ENCODE measurements at places on chromosomes 13 and 19.

DNA sequence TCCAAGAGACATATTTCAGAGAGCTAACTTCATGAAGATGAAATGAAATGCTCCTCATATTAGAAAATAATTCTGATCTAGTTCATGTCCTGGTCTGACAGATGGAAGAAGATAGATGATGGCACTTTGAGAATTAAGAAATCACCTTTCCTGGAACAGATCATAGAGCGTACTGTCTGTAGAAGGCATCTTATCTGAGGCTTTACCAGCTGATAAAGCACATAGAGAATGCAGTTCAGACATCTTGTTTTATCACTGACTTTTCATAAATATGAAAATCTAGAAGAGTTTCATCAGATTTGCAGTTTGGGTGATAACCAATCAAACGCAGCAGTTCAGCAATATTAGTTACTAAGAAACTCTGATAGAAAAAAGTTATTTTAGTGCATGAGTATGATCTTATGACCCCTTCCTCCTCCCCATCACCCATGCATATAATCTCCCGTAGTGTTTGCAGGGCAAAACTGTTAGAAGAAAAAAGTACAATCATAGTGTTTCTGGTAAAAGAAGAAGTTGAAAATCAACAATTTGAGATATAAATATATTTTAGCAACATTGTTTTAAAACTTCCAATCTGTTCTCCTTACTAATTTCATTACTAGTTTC lies 585.2 kb downstream of the PCDH9 start:
- no peak for DNase-seq

DNA sequence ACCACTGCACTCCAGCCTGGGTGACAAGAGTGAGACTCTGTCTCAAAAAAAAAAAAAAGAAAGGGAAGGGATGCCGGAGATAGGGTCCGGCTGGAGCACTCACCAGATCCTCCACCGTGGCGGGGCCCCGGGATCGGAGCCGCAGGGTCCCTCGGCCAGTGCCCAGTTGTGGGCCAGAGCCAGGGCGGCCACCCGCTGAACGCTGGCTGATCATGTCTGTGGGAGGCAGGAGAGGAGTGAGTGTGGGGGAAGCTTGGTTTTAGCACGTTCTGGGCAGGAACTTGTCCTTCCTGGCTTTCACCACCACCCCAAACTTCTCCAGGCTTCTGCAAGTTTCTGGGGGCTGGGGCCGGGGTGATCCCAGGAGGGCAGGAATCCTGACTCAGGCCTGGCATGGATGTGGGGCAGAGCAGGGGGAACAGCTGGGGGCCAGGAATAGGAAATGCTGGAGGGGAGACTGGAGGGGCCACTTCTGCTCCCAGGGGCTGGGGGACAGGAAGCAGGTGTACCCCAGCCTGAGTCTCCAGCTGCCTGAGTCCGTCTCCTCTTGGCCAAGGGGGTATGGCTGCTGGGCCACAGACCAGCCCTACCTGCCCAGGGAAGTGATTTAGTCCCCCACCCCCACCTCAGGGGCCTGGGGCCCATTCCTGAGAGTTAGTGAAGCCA lies 4.3 kb upstream of the PTGER1 start:
- DNase-seq: no peak

DNA sequence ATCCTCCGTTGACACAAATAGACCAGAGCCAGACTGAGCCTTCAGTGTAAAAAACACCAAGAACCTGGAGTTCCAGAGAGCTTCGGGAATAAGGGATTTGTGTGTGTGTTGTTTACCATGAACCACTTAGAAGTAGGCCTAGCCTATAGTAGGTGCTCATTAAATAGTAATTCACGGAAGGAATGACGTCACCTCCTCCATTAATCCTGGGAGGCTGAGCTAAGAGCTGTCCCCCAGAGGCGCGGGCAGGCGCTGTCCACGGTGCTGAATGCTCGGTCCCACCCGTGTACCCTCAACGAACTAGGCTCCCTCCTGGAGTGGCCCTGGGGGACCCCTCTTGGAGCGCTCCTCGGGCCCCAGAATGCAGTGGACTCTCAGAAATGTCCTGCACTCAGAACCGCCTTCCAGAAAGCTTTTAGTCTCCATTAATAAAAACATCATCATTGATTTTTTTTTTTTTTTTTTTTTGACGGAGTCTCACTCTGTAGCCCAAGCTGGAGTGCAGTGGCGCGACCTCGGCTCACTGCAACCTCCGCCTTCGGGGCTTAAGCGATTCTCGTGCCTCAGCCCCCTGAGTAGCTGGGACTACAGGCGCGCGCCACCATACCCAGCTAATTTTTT lies 6.5 kb downstream of the UNC13A start:
- peak; percentile 6 for DNase-seq

DNA sequence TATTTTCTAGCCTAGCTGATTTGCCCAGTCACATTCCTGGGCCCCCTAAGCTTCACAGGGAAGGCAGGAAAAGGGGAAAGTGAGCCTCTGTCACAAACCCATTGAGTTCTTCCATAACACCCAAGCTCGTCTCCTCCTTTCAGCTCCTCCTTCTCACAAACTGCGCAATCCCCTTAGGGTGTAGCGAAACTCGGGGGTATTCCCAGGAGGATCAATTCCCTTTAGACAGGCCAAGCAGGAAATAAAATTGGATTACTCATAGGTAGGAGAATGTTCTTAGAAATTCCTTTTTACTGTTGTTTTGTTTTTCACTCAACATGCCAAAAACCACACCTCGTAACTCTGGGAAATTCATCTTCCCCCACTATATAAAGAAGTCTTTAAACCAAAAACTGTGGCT lies 139.3 kb downstream of the IRS2 start:
- DNase-seq: no peak

- peak; percentile 86 for DNase-seq
Measured at GRCh38 chr19:16382775-16383543, 58.3 kb downstream of the KLF2 start.

- DNase-seq: no peak
Measured at GRCh38 chr13:78045916-78046315, 127.3 kb upstream of the EDNRB start.

- no peak for DNase-seq
Measured at GRCh38 chr13:53052675-53053074, 24.1 kb downstream of the OLFM4 start.

GRCh38 chr19:54047616-54048015 lies 16.1 kb downstream of the VSTM1 start:
- DNase-seq: peak; percentile 97

DNA sequence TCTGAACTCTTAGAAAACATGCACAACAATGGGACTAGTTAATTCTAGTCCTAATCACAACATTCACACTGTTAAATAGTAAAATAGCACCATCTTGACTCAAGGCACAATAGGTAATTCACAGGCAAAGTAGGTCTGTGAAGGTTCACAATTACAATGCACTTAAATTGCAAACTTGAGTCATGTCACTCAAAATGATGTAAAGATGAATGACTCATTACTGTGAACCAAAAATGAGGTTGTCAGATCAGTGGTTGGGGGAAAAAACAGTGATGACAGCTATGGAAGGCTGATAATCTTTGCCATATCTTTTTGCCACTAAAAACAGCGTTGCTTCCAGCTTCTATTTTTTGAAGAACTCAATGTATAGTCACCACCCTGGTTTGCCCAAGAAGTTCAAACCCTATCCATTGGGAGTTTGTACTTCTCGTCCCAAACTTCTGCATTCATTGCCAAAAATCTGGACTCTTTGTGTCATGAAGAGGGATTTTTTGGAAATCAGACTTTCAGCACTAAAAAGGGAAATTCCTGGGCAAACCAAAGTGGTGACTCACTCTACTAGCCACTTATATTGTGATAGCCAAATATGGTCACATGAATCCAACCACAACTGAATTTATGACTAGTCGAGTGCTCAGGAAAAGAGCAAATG lies 200.9 kb upstream of the TMTC4 start:
- DNase-seq: no peak

Measured in inflammatory macrophage (primary cell).